ENCODE measurements at places on chromosomes 1 and 21. TPM values are rescaled to one million over a fixed set of nuclear protein-coding genes. Genes with fewer than 3 reads are reported as not detected.
A peak's percentile ranks its signal among the peaks of the same experiment; 100 is the strongest.

GRCh38 chr1:22273686-22274681, 131.1 kb upstream of the WNT4 start:
- DNase-seq, result no peak

The CA6 gene
- not detected for total RNA-seq

The ZNF684 gene
- 46.2 TPM for total RNA-seq

The PGLYRP3 gene
- not detected for total RNA-seq

GRCh38 chr1:8396786-8397406, 79.0 kb downstream of the SLC45A1 start:
- DNase-seq, result no peak

GRCh38 chr1:61079296-61079897, 3.0 kb upstream of the NFIA start:
- DNase-seq, result no peak

GRCh38 chr1:84122780-84123382, 21.2 kb upstream of the PRKACB start:
- DNase-seq, result peak; percentile 40

The PCAT6 gene
- total RNA-seq, result not detected

- DNase-seq, result no peak
These were observed 348.9 kb downstream of the TGFB2 start for GRCh38 chr1:218694085-218694484.
